ENCODE measurements at places on chromosomes 3 and 15.

- no peak for DNase-seq
Measured at GRCh38 chr3:26681632-26682031, 59.1 kb downstream of the LRRC3B start.

DNA sequence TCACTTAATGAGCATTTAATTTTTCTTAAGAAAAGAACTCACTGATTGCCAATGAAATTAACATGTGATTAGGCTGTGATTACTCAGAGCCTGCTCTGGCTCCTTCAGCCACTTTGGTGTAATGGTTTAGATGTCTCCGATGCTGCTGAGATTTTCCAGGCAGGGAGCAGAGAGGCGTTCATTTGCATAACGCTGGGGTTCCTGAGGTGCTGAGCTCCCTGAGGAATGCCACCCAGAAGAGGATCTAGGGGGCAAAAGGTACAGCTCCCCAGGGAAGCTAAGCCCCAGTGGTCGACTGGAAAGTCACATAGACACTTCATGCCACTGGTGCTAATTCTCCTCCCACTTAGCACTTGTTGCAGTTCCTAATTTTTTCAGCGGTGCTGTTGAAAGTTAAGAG is 119.5 kb downstream of the USP13 start:
- DNase-seq: no peak

DNA sequence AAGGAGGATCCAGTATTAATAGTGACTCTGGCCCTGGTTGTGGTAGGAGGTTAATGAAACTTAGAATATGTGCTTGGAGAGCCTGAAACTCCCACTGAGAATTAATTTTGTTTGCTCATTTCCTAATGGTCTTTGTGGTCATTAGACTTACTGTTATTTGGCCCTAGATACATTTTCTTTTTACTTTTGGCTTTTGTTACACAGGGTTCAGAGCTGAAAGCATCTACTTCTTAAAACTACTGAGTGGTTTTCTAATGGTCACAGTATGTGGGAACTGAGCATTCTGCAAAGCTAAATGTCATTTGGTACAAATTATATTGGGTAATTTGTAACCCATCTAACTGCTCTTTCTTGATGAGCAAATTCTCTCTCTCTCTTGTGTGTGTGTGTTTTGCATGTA is 433.4 kb upstream of the IL12A start:
- DNase-seq: no peak

DNA sequence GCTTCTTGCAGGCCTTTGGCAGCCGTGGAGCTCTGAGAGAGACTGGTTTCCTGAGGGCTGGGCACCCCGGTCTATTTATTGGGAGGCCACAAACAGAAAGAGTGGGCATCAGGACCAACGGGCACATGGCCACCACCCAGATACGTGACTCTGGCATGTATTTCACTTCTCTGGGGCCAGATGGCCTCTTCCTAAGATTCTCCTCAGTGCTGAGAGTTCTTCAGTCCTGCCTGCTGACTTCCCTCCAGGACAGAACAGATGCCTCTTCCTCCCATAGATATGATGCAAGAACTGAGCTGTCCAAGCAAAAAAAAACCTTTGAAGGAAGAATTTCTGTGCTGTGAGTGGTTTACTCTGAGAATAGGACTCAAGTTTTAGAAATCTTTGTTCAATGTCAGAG is 107.7 kb downstream of the IGF2BP2 start:
- DNase-seq: no peak

- no peak for DNase-seq
Measured at GRCh38 chr3:20760981-20761380, 575.0 kb upstream of the SGO1 start.

GRCh38 chr3:32969656-32970055 is 18.2 kb downstream of the CCR4 start:
- no peak for DNase-seq

- no peak for DNase-seq
Measured at GRCh38 chr3:126781889-126782491, 78.0 kb downstream of the CHCHD6 start.

Data from activated CD8-positive, alpha-beta memory T cell treated with anti-CD3 and anti-CD28 coated beads, Interleukin-2, amount 50 U/mL, for 4 hours (primary cell).